ENCODE measurements at places on chromosomes 2 and 18.

- DNase-seq = no peak
- H3K4me3 ChIP-seq = no peak overlapping the region
- H3K27ac ChIP-seq = peak overlapping the region; percentile 6
- H3K36me3 ChIP-seq = peaks cover 16% of the 10 kb centered on the region
- H3K27me3 ChIP-seq = no peaks in the 10 kb centered on the region
Observed at GRCh38 chr2:3460156-3460555, 59.2 kb downstream of the ADI1 start.

DNA sequence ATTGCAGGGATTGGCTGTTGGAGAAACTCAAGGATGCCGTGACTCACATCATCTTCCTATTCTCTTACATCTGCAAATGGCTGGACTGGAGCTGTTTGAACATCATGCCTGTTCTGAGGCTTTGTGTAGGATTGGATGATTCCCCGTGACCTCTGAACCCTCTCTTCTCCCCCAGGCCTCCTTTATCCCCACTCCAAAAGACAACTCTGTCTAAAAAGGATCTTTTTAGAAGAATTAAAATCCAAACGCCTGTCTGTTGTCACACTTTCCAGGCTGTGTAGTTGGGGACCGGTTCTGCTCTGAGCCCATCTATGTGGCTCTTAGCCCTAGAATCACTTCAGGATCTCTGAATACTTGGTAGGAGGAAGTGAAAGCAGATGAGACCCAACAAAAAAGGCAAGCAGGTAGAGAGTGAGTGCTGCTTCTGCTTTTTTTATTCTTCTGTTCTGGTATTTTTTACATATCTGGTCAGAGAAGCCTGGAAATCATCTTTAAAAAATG, 565 bp downstream of the SP140 start:
- no peak for DNase-seq
- no peak overlapping the region for H3K27ac ChIP-seq
- no peaks in the 10 kb centered on the region for H3K27me3 ChIP-seq
- no peaks in the 10 kb centered on the region for H3K4me1 ChIP-seq
- H3K36me3 ChIP-seq = peaks cover 3% of the 10 kb centered on the region

DNA sequence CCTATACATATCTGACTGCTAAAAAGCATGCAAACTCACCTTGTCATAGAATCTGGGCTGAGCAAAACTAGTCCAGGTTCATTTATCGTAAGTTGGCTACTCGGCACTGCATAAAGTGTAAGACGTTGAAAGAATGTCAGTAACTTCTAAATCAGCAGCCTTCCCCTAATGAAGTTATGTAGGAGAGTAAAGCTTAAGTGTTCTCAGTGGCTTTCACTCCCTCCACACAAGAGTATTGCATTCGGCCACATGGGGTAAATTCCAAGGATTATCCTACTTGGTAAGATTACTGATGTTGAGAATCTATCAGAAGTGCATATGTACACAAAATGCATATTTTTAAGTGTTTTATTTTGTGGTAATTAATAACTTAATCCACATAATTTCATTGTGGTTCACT, 130.1 kb downstream of the LCLAT1 start:
- no peak overlapping the region for H3K4me3 ChIP-seq
- no peak overlapping the region for H3K27ac ChIP-seq
- no peaks in the 10 kb centered on the region for H3K27me3 ChIP-seq
- H3K36me3 ChIP-seq = peaks cover 3% of the 10 kb centered on the region
- no peak for DNase-seq

GRCh38 chr2:241065355-241065803, 36.7 kb downstream of the MTERF4 start:
- H3K4me3 ChIP-seq = no peak overlapping the region
- no peaks in the 10 kb centered on the region for H3K36me3 ChIP-seq
- no peak for DNase-seq
- no peaks in the 10 kb centered on the region for H3K4me1 ChIP-seq
- H3K27me3 ChIP-seq = peaks cover 29% of the 10 kb centered on the region
- H3K27ac ChIP-seq = no peak overlapping the region

DNA sequence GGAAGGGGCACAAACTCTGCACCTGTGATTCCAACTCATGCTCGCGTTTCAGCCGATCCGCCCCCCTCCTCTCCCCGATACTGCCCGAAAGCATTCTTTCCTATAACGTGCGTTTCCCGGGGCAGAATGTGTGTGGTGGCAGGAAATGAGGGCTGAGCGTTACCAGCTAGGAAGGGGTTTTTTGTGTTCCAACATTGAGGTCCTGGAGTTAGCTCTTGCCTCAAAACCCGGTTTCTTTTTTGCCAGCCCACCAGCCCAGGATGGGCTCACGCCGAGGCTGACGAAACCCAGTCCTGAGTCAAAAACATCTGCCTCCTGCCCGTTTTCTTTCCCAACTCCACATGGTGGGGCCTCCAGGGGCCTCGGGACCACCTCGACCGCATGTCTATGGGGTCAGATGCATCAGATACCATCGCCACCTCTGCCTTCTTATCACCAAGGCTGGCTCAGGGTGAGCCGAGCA, 113.7 kb upstream of the COPS8 start:
- H3K36me3 ChIP-seq = no peaks in the 10 kb centered on the region
- no peak overlapping the region for H3K27ac ChIP-seq
- H3K4me3 ChIP-seq = no peak overlapping the region
- peaks cover 48% of the 10 kb centered on the region for H3K4me1 ChIP-seq

DNA sequence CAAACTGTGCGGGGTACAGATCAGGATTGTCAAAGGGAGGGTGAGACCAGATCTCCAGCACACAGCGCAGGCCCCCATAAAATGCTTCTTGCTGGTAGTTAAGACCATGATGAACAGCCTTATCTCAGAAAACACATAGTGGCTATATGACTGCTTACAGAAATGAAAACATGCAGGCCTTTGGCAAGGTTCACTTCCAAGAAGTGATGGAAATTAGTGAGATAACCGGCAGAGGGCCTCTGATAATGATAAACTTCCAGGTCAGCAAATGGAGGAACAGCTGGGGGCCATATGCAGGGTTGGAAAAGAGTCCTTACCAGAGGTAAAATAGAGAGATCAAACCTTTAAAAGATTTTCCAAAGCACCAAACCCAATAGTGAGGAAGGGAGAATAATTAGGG, 46.6 kb downstream of the CFAP221 start:
- no peak overlapping the region for H3K4me3 ChIP-seq
- no peaks in the 10 kb centered on the region for H3K27me3 ChIP-seq
- no peaks in the 10 kb centered on the region for H3K4me1 ChIP-seq
- no peak for DNase-seq

- H3K4me1 ChIP-seq = peaks cover 36% of the 10 kb centered on the region
- no peak for DNase-seq
- H3K27ac ChIP-seq = no peak overlapping the region
- no peak overlapping the region for H3K4me3 ChIP-seq
- H3K27me3 ChIP-seq = no peaks in the 10 kb centered on the region
Observed at GRCh38 chr2:159129269-159129668, 157.2 kb downstream of the WDSUB1 start.

All from neural crest cell (in vitro differentiated cells).